ENCODE measurements at places on chromosomes 16 and 17. TPM values are rescaled to one million over a fixed set of nuclear protein-coding genes. Genes with fewer than 3 reads are reported as not detected.
A peak's percentile ranks its signal among the peaks of the same experiment; 100 is the strongest.

Gene STX1B
- total RNA-seq = 0.58 TPM

Gene KRTAP2-3
- total RNA-seq = not detected

GRCh38 chr17:1202291-1202690 is 22.5 kb upstream of the ABR start:
- DNase-seq = no peak

Gene HEATR9
- 0.09 TPM for total RNA-seq

Gene ZSCAN10
- 0.37 TPM for total RNA-seq

Gene ALOX12B
- total RNA-seq = 0.43 TPM

DNA sequence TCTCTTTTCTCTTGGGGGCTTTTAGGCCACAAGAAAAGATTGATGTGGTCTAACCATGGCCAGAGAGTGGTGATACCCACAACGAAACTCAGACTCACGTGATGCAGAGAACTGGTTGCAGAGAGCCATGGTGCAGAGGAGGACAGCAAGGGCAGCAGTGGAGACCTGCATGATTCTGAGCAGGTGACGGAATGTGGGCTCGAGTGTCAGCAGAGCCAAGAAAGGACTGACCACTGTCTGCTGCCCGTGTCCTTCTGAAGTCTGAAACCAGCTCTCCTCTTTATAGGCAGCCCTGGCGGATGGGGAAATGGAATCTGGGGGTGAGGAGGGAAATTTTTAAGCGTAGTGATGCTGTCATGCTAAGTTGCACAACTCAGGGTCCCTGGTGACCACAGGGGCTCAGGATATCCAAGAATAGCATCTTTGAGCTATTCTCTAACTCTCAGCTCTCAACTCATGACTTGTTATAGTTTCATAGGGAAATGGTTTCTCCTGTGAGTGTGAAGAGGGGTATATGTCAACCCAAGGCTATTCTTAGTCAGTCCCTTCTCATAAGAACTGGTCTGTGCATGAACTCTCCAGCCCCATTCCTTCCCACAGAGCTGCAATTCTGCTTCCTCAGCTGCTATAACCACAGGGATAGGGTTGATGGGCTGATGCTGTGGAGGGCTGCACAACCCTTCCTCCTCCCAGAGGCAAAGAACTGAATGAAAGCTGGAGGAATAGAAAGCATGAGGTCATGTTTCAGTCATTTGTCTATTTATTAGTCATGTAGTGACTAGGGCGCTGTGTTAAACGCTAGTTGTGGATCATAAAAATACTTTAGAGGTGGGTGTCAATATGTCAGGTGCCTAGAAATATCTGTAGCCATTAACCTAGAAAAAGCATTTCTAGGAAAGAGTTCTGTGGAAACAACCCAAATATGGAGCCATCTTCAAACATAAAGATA is at the start of gene CCL3:
Gene CCL3, minus strand, starts transcription at position 256 of the 949 bp plus-strand sequence. Its CDS starts 85 bp downstream, at position 171.
- DNase-seq = peak; percentile 28

Gene SLC13A2
- 55.0 TPM for total RNA-seq

DNA sequence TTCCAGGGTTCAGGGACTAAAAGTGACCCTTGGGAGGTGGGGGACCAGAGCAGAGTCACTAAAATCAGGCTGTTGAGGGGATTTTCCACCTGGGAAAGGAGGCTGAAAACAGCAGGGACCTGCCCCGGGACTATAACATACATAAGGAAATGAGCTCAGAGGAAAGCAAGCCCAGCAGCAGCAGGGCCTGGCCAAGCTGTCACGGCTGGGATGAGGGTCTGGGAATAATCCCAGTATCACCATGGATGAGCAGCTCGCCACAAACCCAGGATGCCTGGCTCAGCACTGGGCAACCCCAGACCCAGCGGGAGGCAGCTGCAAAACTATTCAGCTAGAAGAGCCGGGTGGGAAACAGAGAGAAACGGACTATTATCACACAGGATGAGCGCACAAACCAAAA is 72.4 kb downstream of the RPH3AL start:
- DNase-seq = no peak

Gene NUDT16L1
- total RNA-seq = 67.0 TPM

DNA sequence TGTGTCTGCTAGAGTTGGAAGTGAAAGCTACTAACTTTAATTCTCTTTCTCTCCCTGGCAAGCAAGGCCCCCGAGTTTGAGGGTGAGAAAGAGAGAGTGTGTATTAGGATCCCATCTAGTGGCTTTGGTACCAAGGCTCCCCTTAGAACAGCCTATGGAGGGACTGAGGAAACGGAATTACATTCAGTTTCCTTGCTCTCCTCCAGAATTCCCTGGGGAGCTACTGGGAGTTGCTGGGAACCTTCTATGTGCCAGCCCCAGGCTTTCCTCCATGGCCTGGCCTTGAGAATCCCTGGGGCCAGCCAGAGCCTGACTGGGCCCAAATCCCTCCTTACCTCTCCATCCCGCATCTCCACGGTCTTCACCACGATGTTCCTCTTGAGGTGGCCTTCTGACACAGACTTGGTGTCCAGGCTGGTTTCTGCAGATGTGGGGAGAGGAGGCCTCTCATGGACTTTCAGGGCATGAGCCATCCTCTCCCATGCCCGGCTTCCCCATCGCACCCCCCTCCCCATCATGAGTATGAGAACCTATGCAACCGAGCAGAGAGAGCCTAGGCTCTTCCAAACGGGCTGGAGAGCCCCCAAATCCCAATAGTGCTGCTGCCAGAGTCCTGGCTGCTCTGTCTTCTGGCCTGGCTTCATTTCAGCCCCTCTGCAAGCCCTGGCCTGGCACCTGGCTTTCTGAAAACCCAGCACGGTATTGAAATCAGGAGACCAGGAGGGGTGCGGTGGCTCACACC is 7.4 kb downstream of the GFAP start:
- DNase-seq = no peak

DNA sequence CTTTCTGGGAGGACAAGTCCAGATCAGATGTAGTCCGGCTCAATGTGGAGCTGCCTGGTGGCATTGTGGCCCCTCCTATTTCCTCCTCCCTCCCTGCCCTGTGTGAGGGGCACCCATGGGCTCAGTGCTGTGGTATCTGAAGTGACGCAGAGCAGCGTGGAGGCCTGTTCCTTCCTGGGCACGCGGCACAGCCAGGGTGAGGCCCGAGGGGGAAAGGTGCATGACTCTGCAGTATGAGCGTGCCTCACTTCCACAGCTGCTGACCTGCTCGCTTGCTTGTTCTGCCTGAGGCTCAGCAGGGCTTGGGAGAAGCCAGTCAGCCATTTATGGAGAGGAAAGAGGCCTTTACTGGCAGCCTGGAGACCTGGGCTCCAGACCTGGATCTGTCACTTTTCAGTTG is 11.7 kb downstream of the TMEM238L start:
- no peak for DNase-seq

- DNase-seq = no peak
Observed at GRCh38 chr16:3756113-3756512, 38.8 kb upstream of the TRAP1 start.

Gene COTL1
- 129 TPM for total RNA-seq

Gene SYT17
- total RNA-seq = 4.0 TPM

Data from mucosa of gallbladder (tissue), 1 donor.